ENCODE measurements at places on chromosomes 6 and 20. TPM values are rescaled to one million over a fixed set of nuclear protein-coding genes. Genes with fewer than 3 reads are reported as not detected.

The C6orf120 gene
- 19.8 TPM for total RNA-seq

The ZNF391 gene
- 2.1 TPM for total RNA-seq

The SYCP2 gene
- total RNA-seq = 3.7 TPM

The NKX2-2 gene
- total RNA-seq = not detected

The RNF217 gene
- total RNA-seq = 27.1 TPM

The WFDC12 gene
- not detected for total RNA-seq

The CLPSL2 gene
- total RNA-seq = not detected

The SLC22A1 gene
- total RNA-seq = 1.0 TPM

All from skeletal muscle tissue (tissue), 5 donors.